ENCODE measurements at places on chromosomes 5 and 9.

- peak; percentile 71 for DNase-seq
Measured at GRCh38 chr5:139439013-139439903, at the start of gene DNAJC18. DNAJC18 (minus strand) TSS chr5:139439525; CDS start chr5:139439445, 80 bp downstream.

DNA sequence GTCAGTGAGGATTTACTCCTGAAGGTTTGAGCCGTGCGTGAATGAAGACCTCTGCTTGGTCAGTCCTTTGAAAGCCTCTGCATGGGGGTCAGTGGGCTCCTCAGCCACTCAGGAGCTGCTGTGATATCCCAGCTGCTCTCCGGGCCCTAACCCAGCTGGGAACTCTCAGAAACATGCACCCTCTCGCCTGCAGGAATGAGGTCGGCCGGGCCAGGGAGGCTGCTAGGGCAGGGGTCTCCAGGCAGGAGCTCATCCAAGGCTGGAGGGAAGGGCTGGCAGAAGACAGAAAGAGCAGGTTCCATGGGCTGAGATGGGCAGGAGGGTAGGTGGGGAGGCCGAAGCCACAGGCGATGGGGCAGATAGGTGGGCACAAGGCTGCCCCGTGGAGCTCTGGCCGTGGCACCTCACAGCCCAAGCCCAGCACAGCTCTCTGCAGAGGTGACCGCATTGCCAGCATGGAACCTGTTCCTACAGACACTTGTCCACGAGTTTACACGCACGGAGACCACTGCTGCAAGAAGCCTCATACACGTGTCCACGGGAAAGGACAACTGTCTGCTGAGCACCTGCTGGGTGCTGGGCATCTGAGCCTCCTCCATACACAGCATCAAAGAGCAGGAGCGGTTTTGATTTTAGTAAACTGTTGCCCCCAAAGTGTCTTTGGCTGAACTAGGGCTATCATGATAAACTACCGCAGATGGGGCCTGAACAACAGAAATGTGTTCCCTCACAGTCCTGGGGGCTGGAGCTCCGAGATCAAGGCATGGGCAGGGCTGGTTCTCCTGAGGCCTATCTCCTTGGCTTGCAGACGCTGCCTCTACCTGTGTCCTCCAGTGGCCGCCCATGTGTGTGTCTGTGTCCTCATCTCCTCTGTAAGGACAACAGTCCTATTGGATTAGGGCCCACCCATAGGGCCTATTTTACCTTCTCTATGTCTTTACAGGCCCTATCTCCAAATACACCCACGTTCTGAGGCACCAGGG lies 85.2 kb upstream of the ADAMTS2 start:
- no peak for DNase-seq

DNA sequence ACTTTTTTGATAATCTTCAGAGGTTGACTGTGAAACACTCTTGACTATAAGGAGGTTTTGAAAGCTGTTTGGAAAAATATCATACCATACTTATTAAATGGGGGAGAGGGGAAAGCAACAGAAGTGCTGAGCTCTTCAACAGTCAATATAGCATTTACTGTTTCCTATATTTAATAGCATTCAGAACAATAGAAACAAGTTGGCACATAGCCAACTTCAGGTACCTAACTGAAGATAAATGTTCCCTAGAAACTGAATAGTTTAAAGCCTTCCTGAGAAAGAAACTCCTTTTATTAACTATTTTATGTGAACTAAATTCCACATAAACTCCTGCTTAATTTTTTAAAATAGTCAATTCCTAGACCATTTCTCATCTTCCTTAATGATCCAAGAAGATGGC lies 26.3 kb downstream of the SLC31A1 start:
- DNase-seq = no peak

DNA sequence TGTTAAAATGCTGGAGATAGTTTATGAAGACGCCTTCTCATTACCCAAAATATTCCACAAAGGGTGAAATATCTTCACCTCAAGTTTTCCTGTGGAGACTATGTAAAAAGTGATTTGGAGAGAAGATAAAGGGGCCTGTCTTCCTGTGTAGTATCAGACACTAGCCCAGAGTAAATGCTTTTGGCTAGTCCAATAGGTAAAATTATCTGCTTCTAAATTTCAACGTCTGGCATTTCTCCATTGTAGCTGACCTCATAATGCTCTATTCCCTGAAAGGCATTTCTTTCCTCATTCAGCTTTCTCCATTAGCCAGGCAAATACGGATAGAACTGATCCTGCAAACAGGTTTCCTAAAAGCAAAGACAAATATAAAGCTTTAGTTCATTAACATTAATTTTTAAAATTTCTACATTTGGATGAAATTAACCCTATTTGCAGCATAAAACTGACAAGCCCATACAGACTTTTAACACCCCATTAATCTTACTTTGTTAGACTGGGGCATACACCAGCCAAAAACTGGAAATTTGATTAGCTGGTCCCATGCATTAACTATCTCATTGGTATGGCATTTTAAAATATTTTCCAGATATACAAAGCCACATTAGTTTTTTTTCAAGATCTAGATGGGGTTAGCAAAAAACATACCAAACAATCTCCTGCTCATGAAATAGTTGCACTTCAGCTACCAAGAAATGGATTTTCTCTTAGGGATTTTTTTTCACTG lies 548.8 kb downstream of the EFNA5 start:
- no peak for DNase-seq

DNA sequence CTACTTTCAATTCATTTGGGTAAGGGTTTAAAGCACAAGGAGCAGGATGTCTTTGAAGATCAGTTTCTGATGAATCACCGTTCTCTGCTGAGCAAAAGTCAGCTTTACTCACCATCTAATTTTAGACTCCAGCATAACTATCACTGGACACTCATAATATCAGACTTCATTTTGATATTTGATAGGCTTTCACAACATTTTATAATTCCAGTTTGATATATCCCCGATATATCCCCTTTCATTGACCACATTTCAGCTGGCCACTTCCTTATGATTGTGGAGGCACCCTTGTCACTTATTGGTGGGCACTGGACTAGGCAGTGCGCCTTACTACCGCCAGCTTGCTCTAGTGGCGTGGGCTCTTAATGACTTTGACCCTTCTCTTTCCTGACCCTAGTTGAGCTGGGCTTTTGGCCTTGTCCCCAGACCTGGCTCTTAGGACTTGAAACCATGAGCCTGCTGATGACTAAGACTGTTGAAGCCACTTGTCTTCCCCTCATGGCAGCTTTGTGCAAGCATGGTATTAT lies 46.8 kb downstream of the CYSTM1 start:
- DNase-seq = peak; percentile 78

- no peak for DNase-seq
Measured at GRCh38 chr5:60349891-60350415, 350.0 kb downstream of the DEPDC1B start.

DNA sequence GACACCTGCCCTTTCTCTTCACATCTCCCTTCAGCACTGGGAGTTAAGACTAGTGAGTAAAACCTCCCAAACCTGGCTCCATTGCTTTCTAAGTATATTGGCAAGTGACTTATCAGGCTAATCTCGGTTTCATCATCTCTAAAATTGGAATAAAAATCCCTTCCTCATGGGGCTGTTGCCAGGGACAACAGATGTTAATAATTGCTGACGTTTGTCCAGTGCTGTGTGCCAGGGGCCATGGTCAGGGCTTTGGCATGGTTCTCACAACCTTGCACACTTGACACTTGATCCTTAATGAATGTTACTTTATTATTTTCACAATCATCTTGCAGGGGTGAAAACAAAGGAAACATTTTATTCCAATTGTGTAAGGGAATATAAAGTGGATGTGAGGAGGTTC lies 1262.0 kb upstream of the WWC1 start:
- no peak for DNase-seq

DNA sequence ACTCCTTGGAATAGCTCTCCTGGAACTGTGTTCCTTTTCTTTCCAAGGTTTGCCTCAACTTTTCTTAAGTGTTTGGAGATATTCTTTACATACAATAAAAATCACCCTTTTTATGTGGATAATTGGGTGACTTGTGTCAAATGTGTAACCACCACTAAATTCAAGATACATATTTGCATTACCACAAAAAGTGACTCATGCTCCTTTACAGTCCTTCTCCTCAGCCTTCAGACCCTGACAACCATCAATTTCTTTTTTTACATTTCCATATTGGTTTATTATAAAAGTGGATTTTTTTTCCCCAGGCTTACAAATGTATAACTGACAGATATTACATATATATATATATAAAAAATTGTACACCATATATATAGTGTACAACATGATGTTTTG lies 372.0 kb upstream of the KCNN2 start:
- peak; percentile 8 for DNase-seq
